ENCODE measurements at places on chromosomes 2 and 18.
A peak's percentile ranks its signal among the peaks of the same experiment; 100 is the strongest.

GRCh38 chr2:188551671-188552070, 260.0 kb downstream of the GULP1 start:
- no peak for DNase-seq

- no peak for DNase-seq
These were observed 270.1 kb downstream of the RDH14 start for GRCh38 chr2:18290386-18290785.

GRCh38 chr2:171214093-171214492, 53.4 kb upstream of the TLK1 start:
- DNase-seq, result no peak

DNA sequence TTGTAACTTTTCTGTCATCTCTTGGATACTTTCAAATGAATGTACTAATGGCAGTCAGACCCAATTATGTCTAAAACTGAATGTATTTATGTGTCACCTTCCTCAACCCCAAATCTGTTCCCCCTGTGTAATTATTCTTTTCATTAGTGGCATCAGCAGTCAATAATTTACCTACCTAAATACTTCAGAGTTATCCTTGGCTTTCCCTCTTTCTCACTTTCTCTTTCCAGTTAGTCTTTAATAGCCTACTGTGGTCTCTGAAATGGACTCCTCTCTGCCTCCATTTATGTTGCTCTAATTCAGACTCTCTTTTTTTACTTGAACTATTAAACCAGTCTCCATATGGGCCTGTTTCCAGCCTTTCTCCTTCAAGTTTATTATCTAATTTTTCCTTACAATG, 21.0 kb downstream of the C18orf63 start:
- DNase-seq, result no peak

GRCh38 chr2:74421221-74421870, at the start of the genes C2orf81 and WDR54:
Gene C2orf81, minus strand, starts transcription at chr2:74421619. Its CDS starts 59 bp downstream, at chr2:74421560.
Gene WDR54, plus strand, starts transcription at chr2:74421730. Its CDS starts 424 bp downstream, at chr2:74422154.
- DNase-seq, result peak; percentile 93

DNA sequence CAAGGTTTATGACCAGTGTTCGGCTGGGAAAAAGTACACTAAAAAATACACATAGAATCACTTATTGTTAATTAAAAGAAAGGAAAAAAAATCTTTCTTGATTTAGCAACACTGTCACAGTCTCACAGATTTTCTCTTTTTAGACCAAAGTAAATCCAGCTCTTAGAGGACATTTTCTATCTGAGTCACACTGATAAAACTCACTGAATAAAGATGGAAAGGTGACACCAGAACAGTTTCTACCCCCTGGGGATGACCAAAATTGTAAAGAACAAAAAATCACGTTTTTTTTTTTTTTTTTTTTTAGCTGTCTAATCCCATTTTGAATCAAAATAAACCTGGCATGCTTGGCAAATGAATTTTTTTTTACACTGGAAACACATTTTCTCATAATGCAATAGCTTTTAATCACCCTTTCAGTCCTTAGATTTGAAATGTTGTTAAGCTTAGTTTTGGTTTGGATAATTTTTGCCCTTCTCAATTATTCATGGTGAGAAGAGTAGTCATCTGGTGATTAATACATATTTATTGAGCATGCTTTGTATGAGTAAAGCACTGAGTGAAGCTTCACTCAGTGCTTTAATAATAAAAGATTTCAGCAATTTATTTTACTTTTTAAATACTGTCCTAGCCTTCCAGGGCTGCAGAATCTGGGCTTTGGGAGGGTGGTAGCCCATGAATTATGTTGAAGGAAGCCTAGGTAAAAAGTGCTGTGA, 886.3 kb downstream of the SLC4A3 start:
- DNase-seq, result no peak

- no peak for DNase-seq
These were observed 16.9 kb downstream of the ZAP70 start for GRCh38 chr2:97730245-97730644.

GRCh38 chr2:50957896-50958295, 74.0 kb downstream of the NRXN1 start:
- DNase-seq, result no peak
